GM10248 (cell line): ENCODE measurements at places on chromosomes 7 and 10.
A peak's percentile ranks its signal among the peaks of the same experiment; 100 is the strongest.

- DNase-seq = no peak
Observed at GRCh38 chr10:91556691-91557566, 75.9 kb downstream of the PPP1R3C start.

- peak; percentile 10 for DNase-seq
Observed at GRCh38 chr10:57145548-57145947, 784.5 kb upstream of the ZWINT start.

GRCh38 chr7:129188372-129188891 lies at the start of gene SMO:
SMO (plus strand) TSS chr7:129188633; CDS start chr7:129189152, 519 bp downstream.
- DNase-seq = peak; percentile 69

GRCh38 chr10:121420006-121420405 lies 178.2 kb downstream of the FGFR2 start:
- no peak for DNase-seq

DNA sequence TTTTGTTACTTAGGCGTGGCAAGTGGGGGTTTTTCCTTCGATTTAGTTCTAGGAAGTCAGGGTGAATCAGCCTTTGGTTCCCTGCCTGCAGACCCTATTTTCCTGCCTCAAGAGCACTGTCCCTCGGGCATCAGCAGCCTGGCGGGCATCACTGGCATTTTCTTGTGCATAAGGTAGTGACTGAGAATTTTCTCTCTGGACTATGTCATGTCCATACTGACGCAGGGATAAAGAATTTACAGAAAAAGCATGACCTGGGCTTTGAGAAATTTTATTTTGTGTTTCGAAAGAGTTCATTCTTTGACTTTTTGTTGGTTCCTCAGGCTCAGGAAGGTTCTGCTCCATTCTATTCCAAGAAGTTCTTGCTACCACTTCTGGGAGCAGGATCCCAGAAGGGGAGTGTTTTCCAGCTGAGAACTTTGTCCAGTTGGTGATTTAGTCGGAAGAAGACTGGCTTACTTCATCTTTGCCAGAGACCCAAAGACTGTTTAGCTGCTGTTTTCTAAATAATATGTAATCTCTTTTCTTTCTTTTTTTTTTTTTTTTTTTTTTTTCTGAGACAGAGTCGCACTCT lies 213.9 kb upstream of the SH2B2 start:
- no peak for DNase-seq

GRCh38 chr7:28174901-28175661 lies 5.5 kb downstream of the JAZF1 start:
- no peak for DNase-seq

DNA sequence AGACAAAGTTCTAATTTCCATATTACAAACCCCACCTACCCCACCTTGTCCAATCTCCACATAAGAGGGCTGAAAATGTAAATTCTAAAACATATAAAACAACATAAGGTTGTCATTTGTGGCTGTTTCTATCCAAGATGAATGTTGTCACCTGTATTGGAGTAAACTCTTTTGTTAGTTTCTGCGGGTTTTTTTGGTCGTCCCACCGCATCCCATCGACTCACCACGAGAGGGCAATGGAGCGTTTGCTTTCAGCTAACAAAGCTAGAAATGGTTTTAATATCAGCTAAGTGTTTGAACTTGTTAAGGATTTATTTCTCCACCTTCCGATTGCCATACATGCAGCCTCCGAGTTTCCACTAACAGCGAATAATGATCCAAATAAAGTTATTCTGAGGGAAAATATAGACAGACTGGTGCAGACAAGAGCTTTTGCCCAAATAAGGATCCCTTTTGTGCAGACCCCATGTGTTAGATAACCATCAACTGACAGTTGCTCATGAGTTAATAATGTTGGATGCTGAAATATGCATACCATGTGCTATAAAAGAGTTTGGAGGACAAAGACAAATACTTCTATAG lies 137.2 kb downstream of the ARID5B start:
- DNase-seq = peak; percentile 63

DNA sequence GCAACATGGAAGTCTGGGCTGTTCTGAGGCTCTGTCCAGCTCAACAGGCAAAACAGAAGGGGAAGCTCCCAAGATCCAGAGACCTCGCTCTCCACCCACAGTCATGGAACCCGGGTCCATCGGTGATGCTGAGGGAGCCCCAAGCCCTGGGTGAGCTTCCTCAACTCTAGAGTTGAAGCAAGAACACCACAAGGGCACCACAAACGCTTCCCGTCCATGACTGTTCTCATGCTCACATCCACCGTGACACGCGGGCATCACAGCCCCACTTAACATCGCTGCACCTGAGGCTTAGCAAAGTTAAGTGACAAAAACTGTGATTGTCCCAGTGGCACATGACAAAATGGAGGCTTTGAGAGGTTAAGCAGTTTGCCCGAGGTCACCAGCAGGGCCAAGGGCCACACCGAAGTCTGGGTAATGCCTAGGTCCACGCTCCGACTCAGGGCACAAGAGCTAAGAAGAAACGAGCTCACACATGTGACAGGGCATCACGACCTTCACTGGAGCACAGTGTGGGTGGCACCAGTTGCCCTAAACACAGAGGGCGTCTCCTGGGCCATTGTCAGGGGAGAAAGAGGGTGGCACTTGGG lies 110.6 kb downstream of the OAT start:
- DNase-seq = no peak

DNA sequence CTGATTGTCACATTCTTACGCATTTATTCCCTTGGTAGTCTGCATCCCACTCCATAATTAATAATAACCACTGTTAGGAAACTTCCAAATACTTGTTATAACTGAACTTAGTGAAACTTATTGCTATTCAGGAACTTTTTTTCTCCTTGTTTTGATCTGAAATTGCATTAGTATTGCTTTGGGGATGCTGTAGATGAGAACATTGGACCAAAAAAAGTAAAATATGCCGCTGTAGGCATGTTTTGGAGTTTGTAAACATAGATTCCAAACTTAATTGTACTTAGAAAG lies 1.7 kb downstream of the PPP1R9A start:
- DNase-seq = no peak

DNA sequence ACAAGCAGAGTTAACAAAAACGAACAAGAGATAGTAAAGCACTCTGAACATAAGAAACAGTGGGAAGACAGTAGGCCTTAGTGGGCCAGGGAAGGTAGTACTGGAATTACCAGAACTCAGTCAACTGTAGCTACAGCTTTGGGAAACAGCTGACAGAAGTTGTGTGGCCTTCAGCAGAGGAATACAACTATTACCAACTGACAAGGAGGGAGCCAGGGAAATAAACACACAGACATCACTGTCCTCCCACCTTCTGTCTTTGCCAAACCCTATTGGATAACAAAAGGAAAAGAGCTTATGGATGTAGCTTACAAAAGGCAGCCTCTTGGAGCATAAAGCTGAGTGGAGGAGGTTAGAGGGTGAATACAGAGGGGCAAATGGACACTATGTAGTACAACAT lies 15.4 kb downstream of the MICU1 start:
- DNase-seq = no peak

DNA sequence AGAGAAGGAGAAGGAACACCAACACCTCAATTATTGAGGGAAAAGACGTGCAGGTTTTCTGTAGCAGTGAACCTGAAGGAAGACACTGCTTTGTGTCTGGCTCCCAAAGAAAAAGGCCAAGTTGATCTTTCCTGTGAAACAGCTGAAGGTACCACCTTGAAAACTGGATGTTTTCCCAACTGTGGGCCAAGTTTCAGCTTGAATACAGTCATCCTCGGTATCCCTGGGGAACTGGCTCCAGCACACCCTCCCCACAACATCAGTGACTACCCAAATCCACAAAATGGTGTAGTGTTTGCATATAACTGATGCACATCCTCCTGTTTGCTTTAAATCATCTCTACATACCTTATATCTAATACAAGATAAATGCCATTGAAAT lies 297.0 kb upstream of the PITRM1 start:
- DNase-seq = no peak

DNA sequence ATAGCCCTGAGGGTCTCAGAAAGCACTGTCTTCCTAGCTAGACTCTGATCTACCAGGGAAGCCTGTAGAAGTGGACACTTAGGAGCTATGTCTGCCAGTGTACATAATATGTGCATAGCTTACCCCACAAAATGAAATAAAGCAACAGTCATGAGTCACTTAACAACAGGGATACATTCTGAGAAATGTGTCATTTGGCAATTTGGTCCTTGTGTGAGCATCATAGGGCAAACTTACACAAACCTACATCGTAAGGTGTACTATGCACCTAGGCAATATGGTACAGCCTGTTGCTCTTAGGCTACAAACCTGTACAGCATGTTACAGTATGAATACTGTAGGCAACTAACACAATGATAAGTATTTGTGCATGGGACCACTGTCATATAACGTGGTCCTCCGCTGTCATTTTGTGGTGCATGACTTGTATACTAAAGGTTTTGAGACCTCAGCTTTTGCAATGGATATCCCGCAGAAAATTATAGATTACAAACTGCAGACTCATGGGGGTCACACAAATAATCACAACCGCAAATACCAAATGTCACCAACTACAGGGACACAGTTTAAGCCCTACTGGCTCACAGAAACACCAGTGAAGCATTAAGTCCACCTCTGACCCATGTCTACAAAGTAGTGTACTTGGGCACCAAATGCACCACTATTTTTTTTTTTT lies 1.7 kb downstream of the URGCP start:
- DNase-seq = no peak

- DNase-seq = no peak
Observed at GRCh38 chr7:110043519-110043918, 1047.4 kb upstream of the LRRN3 start.

GRCh38 chr10:44749151-44749550 lies 162.0 kb upstream of the TMEM72 start:
- DNase-seq = no peak

- no peak for DNase-seq
Observed at GRCh38 chr7:106329408-106329807, 44.6 kb upstream of the NAMPT start.

DNA sequence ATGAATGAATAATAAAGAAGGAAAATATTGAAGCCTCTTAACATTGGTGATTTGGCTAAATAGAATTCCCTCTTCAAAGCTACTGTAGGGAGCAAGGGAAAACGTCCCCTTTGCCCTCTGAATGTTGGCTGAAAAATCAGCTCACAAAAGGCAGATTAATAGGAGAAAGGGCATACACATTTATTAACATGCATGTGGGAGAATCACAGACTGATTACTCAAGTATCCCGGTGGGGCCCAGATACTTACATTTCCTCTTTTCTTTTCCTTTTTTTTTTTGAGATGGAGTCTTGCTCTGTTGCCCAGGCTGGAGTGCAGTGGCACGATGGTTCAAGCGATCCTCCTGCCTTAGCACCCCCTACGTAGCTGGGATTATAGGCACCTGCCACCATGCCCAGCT lies 68.5 kb downstream of the HK1 start:
- no peak for DNase-seq

DNA sequence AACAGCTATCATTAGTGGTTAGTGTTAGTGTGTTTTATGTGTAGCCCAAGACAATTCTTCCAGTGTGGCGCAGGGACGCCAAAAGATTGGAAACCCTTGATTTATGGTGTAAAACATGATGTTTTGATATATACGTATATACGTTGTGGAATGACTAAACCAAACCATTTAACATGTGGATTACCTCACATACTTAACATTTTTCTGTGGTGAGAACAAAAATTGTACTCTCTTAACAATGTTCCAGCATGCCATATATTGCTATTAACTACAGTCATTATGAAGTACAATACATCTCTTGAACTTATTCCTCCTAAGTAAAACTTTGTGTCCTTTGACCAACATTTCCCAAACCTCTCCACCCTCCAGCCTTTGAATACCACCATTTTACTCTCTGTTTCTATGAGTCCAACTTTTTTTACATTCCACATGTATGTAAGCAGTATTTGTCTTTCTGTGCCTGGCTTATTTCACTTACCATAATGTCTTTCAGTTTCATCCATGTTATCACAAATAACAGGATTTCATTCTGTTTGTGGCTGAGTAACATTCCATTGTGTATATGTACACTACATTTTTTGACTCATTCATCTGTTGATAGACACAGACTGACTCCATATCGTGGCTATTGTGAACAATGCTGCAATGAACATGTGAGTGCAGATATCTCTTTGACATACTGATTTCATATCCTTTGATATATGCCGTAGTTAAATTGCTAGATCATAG lies 42.2 kb upstream of the MAGI2 start:
- no peak for DNase-seq

DNA sequence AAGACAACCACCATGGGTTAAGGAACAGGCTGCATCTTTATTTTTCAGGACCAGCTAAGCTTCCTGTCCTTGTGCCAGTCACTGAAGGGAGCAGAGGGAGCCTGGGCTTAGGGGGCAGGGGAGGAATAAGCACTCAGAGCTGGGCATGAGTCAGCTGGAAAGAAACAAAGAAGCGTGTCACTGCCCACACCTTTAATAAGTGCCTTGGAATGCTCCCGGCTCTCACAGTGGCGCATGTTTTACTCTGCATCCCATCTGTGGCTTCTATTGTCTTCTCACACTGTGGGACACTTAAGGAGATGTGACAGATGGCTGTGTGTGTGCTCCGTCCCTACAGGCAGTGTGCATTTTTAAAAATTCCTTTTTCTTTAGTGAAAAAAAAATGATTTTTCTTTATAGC lies 71.7 kb downstream of the MTURN start:
- no peak for DNase-seq

DNA sequence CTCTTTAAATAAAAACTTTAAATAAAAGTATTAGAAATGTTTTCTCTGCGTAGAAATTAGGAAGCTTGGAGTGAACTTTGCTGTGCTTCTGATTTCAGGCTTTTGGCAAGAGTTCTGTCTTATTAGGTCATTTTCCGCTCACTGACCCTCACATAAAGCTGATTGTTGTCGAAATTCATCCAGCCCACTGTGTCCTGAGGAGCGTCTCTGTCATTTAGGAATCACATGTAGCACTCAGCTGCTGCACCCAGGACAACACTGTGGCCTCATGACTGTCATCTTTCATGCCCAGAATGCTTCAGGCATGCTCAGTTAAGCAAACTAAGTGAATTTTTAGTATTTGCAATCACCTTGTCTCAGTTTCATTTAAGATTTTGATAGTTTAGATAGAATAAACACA lies 57.8 kb upstream of the MSRB2 start:
- no peak for DNase-seq

- DNase-seq = no peak
Observed at GRCh38 chr7:69845721-69846495, 247.6 kb downstream of the AUTS2 start.

DNA sequence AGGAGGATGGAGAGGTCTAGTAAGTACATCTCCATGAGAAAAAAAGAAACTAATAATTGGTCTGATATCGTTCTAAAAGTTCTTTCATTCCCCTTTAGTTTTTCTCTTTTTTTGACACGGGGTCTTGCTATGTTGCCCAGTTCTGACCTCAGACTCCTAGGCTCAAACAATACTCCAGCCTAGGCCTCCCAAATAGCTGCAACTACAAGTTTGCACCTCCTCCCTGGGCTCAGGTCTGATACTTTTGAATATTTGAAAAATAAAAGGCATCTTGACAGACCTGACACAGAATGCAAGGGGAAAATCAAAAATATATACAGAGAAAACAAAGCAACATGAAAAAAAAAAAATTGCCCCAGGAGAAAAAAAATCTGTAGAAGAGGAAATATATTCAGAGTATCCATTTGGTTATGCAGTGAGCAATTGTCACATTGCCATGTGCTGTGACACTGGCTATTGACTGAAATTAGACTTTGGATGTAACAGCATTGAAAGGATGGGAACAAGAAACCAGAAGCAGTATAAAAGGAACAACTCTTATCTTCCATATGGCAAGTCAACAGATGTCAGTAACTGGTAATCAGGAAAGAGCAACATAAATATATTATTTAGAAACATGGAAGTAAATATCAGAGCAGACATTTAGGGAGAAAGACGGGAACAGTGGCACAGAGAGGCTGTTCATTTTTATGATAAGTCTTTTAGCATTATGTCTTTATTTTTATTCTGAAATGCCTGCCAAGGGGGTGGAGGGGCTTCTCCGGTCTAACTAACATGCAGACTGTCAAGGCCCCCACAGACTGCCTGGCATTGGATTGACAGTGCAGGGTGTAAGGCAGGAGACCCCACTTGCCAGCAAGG lies 408.4 kb downstream of the PARD3 start:
- DNase-seq = no peak
